Activated CD4-positive, alpha-beta T cell treated with anti-CD3 and anti-CD28 coated beads for 4 hours (primary cell): ENCODE measurements at places on chromosomes 7 and 10.

- DNase-seq: no peak
Observed at GRCh38 chr10:88437411-88437810, 145.7 kb downstream of the RNLS start.

GRCh38 chr7:46000513-46000912, 79.4 kb upstream of the IGFBP3 start:
- DNase-seq: no peak

DNA sequence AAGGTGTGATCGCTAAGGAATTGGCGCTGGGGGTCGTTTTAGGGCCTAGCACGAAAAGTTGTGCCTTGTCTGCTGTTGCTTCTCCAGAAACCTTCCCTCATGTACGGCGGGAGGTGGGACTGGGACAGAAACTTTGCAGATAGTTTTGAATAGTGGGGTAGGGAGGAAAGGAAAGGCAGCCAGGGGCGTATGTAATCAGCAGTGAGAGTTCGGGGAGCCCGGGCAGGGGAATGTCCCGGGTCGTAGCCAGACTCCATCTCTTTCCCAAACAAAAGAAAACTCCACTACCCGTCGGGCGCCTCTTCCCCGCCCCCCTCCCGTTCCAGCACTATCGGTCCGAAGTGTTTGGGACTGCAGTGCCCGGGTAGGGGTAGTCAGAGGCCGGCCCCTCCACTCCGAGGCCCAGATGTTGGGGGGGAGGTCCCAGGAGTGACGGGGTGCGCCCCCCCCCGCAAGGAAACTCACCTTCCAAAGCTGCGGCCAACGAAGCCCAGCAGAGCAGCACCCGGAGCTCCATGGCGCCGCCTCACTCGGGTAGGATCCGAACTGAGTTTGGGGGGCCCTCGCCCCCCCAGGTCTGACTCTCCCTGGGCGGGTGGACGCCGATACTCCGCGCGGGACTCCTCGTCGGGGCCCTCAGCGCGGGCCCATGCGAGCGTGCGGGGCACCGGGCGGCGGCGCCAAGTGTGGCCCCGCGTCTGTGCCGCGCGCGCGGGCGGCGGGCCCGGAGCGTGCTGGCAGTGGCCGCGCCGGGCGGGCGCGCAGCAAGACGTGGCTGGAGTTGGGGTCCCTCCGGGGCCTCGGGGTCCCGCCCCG, 601 bp downstream of the EPHB4 start:
- DNase-seq: no peak

DNA sequence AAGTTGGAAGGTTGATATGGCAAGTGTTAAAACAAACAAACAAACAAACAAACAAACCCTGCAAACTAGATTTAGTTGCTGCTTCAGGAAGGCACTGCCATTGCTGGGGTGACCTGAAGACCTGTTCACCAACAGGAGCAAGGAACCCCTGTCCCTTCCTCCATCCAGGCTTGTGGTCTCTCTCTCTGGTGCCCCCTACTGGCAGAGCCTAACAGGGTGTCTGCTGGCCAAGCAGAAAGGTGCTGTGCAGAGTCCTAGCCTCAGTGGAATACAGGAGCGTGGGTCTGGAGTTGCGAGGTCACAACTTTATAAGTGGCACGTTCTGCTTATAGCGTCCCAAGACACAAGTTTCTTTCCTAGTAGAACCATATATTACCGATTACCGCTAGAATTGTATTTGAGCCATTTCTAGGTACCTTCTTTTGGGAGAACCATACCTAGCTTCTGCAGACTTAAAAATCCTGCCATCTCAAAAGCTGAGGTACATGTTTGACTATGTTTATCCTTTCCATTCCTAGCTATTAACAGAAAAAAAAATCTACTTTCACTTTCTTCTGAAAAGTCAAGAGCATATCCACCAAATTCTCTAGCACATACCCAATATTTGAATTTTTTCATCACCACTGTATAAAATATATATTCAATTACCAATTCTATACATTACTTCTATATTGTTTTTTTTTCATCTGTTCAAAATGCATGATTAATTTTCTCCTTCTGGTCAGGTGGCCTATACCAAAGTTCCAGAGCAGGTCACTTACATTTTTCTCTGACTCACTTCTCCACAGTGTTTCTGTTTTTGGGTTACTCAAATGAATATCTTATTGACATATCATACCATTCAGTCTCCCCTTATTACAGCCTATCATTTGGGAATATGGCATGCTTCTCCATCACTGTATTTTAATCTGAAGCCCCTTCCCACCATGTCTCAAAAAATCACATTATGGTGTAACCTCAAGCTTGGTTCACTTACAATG, 29.1 kb upstream of the CALD1 start:
- DNase-seq: peak; percentile 73

- DNase-seq: no peak
Observed at GRCh38 chr7:96089511-96089910, 232.4 kb downstream of the SLC25A13 start.
